ENCODE measurements at places on chromosomes 16 and 17.

DNA sequence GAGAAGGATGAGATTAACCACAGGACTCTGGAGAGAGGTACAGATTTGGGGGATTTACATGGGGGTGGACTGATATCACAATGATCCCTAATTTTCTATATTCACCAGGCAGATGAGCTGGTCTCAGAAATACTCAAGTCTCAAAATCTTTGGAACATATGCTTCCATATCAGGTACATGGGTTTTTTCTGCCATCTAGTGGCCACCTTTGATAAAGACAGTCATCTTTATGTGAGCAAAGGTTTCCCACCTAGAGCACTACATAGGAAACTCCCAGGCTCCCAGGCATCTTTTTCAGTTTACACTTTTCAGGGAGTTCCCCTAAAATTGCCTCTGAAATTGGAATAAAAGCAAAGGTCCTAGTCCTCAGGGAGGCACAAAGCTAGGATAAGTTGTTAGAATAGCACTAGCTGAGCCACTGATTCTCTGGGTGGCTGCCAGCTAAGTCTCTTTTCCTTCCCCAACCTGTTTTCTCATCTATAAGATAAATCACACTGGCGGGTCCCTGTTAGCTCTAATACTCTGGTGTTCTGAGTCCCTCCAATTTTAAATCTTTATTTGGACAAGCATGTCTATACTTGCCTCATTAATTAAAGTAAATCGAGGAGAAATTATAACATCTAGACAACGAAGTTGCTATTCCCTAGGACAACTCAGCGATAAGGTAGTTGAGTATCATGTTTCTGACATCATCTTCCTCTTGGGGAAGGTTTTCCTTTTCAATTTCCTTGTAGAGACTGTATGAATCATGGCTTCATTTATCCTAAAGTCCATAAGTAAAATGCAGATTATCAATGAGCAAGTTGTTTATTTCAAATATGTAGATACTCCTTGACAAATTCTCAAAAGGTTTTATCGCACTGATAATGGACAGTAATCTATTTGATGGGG, 19.0 kb upstream of the MON1B start:
- DNase-seq, result peak; percentile 14

- DNase-seq, result no peak
Measured at GRCh38 chr17:67221062-67221998, 23.7 kb downstream of the HELZ start.

- no peak for DNase-seq
Measured at GRCh38 chr16:47858333-47858982, 297.3 kb downstream of the ABCC12 start.

GRCh38 chr16:71402007-71402406, 39.8 kb downstream of the TLE7 start:
- DNase-seq, result no peak

DNA sequence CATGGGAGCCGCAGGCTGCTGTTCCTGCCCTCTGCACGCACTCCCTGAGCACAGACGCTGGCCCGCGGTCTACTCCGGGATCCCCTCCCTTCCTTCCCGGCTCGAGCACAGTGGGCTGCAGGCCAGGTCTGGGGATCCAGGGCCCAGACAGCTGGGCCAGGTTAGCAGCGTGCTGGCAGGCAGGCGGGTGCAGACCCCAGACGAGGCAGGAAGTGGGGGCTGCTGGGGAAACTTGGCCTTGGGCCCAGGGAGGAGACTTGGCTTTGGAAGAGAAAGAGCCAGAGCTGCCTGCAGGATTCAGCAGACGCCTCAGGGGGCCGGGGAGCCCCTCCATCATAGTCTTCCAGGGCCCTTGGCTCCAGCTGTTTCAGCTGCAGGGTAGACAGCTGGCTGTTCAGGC, 30.2 kb upstream of the ABCC3 start:
- DNase-seq, result no peak

GRCh38 chr16:50573279-50573678, 25.1 kb downstream of the NKD1 start:
- no peak for DNase-seq

GRCh38 chr17:47982645-47983390, 11.9 kb downstream of the CDK5RAP3 start:
- DNase-seq, result no peak

- peak; percentile 51 for DNase-seq
Measured at GRCh38 chr17:58336456-58337209, 8.0 kb upstream of the TSPOAP1 start.

DNA sequence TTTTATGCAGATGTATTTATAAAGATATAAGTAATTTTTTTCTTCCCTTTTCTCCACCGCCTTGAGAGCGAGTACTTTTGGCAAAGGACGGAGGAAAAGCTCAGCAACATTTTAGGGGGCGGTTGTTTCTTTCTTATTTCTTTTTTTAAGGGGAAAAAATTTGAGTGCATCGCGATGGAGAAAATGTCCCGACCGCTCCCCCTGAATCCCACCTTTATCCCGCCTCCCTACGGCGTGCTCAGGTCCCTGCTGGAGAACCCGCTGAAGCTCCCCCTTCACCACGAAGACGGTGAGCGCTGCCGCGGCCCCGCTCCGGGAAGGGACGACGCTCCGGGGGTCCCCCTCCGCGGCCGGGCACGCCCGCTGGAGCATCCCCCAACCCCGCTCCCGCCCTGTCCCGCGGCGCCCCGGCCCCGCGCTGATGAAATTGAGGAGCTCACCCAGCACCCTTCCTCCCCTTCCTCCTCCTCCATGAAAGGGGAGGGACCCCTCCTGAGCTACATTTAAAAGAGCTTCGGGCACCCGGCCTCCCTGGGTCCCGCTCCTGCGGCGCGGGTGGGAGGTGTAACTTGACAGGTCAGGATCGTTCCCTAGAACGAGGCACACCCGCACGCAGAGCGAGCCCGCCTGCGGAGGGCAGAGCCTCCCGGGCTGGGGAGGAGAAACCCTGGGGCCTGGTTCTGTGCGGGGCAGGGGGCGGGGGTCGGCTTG, 706 bp downstream of the HLF start:
- peak; percentile 9 for DNase-seq

GRCh38 chr17:66692421-66692690, 142.6 kb upstream of the CACNG5 start:
- DNase-seq, result no peak

DNA sequence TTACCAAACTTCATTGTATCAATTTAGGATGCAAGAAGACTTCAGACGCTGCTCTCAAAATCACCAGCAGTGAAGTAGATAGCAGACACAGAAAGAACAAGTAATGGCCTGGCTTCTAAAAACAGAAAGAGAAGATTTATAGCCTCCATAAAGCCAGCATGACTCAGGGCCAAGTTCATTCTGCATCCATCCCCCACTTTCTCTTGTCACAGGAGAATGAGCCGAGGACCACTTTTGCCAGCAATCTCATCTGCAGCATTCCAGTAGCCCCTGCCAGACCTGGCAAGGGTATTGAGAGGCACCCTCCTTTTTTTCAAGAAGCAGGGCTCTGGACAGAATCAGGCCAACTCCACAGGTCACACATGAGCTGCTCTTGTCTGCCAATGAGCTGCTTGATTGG, 355.4 kb upstream of the SOX9 start:
- DNase-seq, result no peak

DNA sequence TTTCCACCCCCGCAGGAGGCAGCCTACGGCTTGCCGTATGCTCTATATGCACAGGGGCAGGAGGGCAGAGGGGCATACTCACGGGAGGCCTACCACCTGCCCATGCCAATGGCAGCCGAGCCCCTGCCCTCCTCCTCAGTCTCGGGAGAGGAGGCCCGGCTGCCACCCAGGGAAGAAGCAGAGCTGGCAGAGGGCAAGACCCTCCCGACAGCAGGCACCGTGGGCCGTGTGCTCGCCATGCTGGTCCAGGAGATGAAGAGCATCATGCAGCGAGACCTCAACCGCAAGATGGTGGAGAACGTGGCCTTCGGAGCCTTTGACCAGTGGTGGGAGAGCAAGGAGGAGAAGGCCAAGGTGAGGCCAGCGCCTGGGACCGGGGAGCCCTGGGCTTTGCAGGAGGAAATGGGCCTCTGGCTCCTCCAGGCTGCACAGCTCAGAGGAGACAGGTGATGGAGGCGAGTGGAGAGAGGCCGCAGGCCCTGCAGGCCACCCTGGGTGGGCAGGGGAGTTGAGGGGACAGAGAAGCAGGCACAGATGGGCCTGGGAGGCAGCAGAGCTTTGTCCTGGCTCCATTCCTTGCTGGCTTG, 8.6 kb downstream of the SETD1A start:
- DNase-seq, result no peak

DNA sequence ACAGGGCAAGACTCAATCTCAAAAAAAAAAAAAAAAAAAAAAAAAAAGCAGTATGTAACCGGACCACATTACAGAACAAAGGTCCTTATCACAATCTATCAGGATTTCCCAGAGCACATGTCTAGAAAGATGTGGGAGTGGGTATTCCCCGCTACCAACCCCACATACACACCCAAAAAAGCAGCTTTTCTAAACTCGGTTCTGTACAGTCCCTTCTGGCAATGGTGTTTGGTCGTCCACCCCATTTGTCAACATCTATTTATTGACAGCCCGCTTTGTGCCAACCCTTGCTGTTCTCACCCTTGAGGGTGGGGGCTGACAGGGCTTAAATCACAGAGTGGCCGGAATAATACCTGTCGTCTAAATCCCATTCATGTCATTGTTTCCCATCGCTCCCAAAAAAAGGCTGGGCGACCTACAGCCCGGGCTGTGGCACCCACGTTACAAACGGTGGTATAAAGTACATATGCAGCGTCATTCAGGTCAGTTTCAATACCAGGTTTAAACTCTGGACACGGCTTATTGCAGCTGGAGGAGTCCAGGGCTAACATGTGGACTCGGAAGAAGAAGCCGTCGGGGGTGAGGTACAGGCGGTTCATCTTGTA, 3.6 kb downstream of the C17orf58 start:
- DNase-seq, result peak; percentile 13

- no peak for DNase-seq
Measured at GRCh38 chr16:17342031-17342430, 128.7 kb downstream of the XYLT1 start.

GRCh38 chr17:15122857-15123256, 142.3 kb downstream of the PMP22 start:
- DNase-seq, result no peak

- DNase-seq, result no peak
Measured at GRCh38 chr16:86931410-86931941, 353.1 kb downstream of the FOXL1 start.

GRCh38 chr17:75809631-75810111, 25.1 kb downstream of the UNK start:
- DNase-seq, result no peak

- peak; percentile 16 for DNase-seq
Measured at GRCh38 chr17:75571197-75571884, 16.3 kb upstream of the MYO15B start.

GRCh38 chr16:59848296-59848695, 1114.2 kb upstream of the GOT2 start:
- no peak for DNase-seq
